Mucosa of descending colon (tissue), 3 donors: ENCODE measurements at places on chromosomes 2 and 18. TPM values are rescaled to one million over a fixed set of nuclear protein-coding genes. Genes with fewer than 3 reads are reported as not detected.

The CCDC141 gene
- 1.8 TPM for total RNA-seq

The OTOF gene
- total RNA-seq: not detected

The PPM1B gene
- total RNA-seq: 59.8 TPM

The CEBPZOS gene
- total RNA-seq: 50.5 TPM

The MEIS1 gene
- 33.4 TPM for total RNA-seq

GRCh38 chr2:149741646-149742045 is 154.1 kb upstream of the MMADHC start:
- no peak for DNase-seq

- DNase-seq: no peak
Measured at GRCh38 chr2:61807036-61807757, 46.7 kb downstream of the FAM161A start.

- DNase-seq: no peak
Measured at GRCh38 chr18:11419338-11419737, 190.1 kb upstream of the SLC35G4 start.

DNA sequence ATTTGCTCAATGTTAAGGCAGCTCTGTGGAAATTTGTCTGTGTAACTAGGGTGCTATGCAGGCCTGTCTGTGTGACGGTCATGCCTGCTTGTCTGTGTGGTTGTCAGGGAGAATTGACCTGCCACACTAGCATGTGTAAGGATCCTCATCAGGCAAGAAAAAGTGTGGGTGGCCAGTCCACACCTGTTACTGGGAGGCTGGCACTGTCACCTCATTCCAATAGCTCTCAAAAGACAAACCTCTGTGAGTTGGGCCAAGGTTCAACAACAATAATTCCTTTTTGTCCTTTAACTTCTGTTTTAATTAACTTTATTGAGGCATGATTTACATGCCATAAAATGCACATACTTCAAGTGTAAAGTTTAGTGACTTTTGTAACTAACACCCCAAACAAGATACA is 4.2 kb upstream of the MARCO start:
- no peak for DNase-seq

DNA sequence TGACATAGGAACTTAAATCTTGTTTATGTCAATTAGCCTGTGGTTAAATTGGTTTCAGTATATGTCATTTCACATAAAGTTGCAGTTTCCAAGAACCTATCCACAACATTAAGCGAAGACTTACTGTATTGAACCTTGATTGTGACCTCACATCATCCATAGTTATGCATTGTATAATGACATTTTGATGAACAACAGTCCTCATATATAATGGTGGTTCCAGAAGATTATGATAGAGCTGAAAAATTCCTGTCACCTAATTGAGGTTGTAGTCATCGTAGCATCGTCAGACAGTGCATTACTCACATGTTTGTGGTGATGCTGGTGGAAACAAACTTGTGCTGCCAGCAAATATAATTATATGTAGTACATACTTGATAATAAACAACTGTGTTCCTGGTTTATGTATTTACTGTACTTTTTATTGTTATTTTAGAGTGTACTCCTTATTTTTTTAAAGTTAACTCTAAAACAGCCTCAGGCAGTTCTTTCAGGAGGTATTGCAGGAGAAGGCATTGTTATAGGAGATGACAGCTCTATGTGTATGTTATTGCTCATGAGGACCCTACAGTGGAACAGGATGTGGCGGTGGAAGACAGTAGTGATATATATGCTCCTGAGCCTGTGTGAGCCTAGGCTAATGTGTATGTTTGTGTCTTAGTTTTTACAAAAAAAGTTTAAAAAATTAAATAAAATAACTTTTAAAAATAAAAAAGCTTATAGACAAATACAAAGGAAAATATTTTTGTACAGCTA is 56.6 kb downstream of the UBE2E3 start:
- DNase-seq: no peak

GRCh38 chr2:189698020-189698887 is 23.8 kb downstream of the ANKAR start:
- no peak for DNase-seq
